Left cardiac atrium (tissue), 4 donors: ENCODE measurements at places on chromosomes 12 and 14.

GRCh38 chr14:20652996-20653975 is 11.8 kb upstream of the OR6S1 start:
- no peak for DNase-seq

- DNase-seq: no peak
These were observed 60.3 kb downstream of the KLRG1 start for GRCh38 chr12:9049520-9050133.

GRCh38 chr14:38873941-38874612 is 229.0 kb downstream of the SEC23A start:
- DNase-seq: no peak

DNA sequence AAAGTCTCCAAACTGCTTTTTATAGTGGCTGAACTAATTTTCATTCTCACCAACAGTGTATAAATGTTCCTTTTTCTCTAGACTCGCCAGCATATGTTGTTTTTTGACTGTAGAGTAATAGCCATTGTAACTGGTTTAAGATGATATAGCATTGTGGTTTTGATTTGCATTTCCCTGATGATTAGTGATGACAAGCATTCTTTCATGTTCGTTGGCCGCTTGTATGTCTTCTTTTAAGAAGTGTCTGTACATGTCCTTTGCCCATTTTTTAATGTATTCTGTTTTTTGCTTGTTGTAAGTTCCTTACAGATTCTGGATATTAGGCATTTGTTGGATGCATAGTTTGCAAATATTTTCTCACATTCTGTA is 404.9 kb downstream of the FLRT2 start:
- no peak for DNase-seq

DNA sequence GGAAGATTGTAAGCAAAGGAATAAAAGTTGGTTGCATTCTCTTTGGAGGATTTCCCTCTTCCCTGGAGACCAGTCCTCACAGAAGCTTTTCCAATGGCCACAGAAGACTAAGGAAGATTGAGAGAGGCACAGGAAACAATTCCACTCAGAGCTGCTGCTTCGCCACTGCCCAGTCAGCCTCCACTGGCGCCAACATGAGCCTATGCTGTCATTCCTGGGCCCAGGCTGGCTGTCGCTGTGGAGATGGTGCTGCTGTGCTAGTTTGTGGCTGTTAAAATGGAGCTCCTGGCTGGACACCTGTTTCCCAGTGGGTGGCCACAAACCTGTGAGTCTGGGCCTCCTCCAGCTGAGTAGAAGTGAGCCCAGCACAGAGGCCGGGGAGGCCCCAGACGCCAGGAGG is 6.6 kb downstream of the P2RX7 start:
- no peak for DNase-seq

DNA sequence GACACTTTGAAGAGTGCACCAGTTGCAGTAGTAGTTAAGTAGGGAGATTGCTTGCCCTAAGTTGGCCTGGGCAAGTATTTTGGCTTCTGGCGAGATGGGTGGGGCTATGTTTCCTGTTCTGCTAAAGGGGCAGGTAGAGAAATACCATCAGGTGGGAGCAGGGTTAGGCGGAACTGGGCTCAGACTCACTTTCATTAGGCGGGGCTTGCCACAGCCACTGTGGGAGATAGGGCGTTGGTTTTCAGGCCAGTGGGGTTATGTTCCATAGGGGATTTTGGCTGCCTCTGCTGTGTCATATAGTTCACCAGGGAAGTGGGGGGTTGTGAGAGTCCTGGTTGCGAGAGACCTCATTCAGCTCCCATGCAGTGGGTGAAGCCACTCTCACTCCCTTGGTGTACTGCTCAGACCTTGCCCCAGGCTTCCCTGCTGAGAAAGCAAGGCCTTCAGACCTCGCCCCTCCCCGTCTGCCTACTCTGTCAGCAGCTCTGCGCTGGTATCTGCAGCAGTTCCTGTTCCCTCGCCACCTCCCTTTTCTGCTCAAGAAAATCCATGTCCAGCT is 43.3 kb downstream of the AEBP2 start:
- DNase-seq: peak; percentile 48

- no peak for DNase-seq
These were observed 36.4 kb downstream of the PPM1H start for GRCh38 chr12:62898526-62898925.

- no peak for DNase-seq
These were observed 1183.7 kb upstream of the TMEM132C start for GRCh38 chr12:127083008-127083949.

DNA sequence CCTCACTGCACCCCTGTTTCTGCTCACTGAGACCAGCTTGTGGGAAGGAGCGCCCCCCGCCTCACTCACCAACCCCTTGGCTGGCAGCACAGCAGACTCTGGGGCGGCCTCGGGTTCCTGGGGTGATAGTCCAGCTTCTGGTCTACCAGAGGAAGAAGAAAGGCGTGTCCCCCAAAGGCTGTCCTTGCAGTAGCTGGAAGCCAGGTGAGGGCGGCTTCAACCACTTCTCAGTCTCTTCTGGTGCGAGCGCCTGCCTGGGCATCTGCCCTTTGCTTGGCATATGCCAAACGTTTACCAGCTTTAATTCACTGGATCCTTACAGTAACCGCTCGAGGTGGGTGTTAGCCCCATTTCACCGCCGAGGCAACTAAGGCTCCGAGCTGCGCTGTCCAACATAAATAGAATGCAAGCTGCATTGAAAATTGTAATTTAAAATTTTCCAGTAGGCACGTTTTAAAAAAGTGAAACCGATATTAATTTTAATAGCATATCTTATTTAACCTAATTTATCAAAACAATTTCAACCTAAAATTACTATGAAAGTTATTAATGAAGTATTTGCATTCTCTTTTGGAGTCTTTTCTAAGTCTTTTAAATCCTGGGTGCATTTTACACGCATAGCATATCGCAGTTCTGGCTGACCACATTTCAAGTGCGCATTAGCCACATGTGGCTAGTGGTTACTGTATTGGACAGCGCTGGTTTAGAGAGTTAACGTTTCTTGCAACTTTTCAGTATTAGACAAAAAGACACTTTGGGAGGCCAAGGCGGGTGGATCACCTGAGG is 872 bp downstream of the FAM177A1 start:
- DNase-seq: peak; percentile 59

DNA sequence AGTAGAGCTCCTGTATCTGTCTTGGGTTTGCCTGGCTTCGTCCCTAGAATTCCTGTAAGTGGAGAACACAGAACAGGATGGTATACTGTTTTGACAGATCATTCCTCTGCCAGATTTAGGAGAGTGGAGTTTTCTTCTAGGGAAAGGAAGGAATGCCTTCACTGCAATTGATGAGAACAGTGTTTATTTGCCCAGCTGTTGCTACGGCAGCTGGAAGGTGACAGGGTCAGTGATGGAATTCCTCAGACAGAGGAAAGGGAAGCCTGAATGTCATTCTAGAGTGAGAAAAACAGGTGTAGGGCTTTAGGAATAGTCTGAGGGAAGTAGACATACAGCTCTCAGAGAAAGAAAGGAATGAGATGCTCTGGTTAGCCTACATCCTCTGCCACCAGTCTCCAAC is 11.7 kb downstream of the CSRNP2 start:
- no peak for DNase-seq

DNA sequence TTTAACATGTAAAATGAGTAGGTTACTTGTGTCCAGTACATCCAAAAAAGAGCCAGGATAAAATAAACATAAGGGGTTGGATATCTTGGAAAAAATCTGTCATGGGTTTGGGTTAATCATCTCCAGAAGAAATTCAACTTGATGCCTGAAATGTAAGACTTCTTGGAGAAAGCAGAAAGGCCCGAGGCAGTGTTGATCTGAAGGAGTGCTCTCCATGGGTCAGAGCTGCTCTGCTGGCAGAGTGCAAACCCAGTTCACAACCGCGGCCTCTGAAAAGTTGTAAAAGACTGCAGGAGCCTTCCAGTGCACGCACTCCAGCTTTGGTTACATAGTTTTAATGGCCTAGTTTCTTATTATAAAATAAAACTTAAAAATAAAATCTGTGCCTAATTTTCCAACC is 97.3 kb upstream of the ALX1 start:
- DNase-seq: no peak

- DNase-seq: no peak
These were observed 33.7 kb downstream of the RASSF8 start for GRCh38 chr12:25992026-25992782.

- DNase-seq: no peak
These were observed 14.3 kb downstream of the EXOC3L4 start for GRCh38 chr14:103108749-103109207.

- no peak for DNase-seq
These were observed 5.2 kb upstream of the ATG14 start for GRCh38 chr14:55416866-55417265.

DNA sequence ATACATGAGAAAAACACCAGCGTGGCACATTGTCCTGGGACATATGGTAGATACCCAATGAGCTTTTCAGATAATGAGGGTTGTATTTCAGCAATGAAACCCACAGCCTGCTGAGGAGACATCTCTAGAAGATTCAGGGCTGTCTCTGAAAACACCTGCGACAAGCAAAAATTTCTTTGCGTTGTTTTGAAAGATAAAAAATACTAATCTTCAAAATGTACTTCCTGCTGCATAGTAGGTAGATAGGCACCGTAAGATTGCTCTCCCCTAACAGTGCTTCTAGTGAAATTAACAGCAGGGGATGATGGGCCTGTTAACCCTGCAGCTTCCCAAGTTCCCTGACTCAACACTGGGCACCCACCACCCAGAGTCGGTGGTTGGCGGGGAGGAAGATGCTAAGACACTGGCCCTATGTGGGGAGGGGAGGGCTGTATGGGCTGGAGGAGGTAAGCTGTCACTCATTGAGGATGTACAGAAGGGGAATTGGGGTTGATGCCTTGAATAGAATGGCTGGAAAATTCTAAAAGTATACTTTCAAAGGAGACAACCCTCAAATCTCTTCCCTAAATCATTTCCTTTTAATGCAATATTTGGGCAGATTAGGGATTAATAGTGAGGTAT is 20.0 kb downstream of the ZFP36L1 start:
- no peak for DNase-seq

GRCh38 chr12:66144791-66145754 is 14.5 kb upstream of the LLPH start:
- peak; percentile 51 for DNase-seq

GRCh38 chr14:97644365-97644764 is 847.2 kb downstream of the VRK1 start:
- DNase-seq: no peak

DNA sequence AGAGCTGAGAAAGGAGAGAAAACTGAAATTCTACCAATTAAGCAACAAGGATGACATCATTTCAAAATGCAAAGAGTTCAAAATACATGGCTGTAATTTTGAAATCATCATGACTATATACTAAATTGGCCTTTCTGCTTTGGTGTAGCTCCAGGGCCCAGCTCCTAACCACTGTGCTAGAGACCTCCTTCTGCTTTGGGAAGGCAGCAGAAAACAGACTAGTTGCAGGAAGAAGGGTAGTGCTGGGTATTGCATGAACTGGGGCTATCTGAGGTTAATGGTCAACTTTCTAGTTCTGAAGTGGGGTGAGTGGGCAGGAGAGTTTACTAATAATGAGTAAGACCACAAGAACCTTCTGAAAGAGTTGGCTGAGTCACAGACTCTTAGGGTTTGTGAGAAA is 66.2 kb downstream of the PTGER2 start:
- no peak for DNase-seq

DNA sequence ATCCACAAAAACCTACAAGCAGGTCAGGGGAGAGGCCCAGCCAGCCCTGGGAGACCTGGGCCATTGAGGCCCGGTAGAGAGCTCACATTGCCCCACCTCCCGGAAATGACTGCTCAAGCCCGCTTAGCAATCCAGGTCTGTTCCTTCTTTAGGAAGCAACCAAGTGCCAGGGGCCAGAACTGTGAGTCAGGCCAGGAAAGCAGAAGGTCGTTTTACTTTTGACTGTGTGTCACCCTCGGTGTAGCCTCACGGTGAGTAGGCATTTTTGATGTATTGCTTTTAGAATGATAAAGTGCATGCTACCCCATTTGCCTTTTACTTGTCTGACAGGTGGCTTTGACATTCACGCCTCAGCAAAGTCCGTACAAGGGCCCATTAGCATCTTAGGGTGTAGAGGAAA is 25.4 kb upstream of the PWP1 start:
- DNase-seq: no peak

DNA sequence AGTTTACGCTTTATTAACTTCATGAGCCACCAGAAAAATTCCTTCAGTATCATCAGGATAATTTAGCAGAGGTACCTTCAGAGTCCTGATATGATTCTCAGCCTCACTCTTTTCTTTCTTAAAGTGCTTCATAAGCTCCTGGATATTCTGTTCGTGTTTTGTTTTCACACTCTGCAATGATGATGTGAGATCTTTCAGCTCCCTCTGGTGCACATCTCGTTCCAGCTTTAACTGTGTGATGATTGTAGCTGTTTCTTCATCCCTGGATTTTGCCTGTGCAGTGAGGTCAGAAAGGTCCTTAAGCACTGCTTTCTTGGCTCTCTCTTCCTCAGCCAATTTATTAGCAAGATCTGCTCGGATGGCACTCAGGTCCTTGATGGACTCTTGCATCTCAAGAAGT is 156.7 kb downstream of the CEP128 start:
- no peak for DNase-seq

DNA sequence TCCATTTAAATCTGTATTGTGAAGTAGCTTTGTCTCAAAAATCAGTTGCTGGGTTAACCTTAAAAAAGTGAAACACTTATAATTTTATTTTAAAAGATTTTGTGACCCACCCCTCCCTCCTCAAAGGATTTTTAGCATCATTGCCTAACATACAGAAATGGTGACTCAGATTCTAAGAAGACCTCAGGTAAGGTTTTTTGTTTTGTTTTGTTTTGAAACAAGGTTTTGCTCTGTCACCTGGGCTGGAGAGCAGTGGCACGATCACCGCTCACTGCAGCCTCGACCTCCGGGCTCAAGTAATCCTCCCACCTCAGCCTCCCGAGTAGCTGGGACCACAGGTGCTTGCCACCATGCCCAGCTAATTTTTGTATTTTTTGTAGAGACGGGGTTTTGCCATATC is 74.2 kb downstream of the GNS start:
- DNase-seq: no peak

DNA sequence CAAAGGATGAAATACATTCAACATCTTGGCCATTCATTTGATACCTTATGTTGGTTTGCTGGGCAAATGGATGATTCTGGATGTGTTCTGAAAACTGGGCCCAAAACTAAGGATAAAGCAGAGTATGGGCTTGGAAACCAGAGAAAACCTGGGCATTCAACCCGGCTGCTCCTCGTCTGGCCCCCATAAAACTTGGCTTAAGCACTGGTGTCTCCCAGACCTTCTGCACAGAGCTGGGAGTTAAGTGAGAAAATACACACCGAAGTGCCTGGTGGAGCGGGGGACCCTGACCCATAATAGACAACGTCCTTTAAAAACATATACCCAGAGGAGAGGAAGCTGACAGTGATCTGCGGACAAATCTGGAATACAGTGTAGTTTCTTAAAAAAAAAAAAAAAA is 112.5 kb downstream of the FOXN3 start:
- no peak for DNase-seq

- DNase-seq: peak; percentile 71
These were observed 26.3 kb downstream of the ITGA7 start for GRCh38 chr12:55681142-55682077.

DNA sequence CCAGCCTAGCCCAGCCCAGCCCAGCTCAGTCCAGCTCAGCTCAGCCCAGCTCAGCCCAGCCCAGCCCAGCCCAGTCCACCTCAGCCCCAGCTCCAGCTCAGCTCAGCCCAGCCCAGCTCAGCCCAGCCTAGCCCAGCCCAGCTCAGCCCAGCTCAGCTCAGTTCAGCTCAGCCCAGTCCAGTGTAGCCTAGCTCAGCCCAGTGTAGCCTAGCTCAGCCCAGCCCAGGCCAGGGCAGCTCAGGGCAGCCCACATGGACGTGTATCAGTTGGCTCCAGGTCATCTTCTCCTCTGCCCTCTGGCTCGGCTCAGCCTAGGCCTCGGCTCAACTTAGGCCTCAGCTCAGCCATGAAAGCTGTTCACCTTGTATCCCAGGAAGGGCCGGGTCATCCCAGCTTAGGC is 64.7 kb downstream of the TMEM121 start:
- no peak for DNase-seq
